ENCODE measurements at places on chromosomes 1 and 21.

DNA sequence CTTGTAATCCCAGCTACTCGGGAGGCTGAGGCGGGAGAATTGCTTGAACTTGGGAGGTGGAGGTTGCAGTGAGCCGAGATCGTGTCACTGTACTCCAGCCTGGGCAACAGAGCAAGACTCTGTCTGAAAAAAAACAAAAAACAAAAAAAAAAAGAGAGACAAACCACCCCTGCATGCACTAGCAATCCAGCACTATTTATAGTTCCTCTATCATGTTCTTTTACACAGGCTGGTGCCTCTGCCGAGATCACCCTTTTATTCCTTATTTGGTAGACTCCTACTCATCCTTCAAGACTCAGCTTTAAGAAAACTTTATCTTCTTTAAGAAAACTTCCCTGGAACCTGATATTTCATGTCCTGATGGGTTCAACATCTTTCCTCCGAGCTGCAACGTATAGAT, 10.8 kb downstream of the FMO5 start:
- DNase-seq: no peak

- DNase-seq: no peak
Measured at GRCh38 chr1:31596737-31597097, 20.4 kb downstream of the TINAGL1 start.

DNA sequence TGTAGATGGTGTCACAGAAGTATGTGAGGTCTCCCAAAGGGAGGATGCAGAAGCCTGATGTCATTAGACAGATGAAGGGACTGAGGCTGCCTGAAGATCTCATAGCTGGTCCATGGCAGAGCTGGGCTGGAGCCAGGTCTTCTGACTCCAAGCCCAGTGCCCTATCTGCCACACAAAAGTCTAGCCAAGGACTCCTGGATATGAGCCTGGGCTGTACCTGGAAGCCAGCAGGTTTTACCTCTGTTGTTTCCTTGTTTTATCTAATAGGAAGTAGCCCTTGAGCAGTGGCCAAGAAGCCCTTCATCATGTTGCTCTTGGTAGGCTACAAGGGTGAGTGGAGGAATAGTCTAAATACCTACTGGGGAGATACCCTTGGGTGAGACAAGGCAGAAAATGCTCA, 74.4 kb upstream of the SLC44A3 start:
- DNase-seq: no peak

DNA sequence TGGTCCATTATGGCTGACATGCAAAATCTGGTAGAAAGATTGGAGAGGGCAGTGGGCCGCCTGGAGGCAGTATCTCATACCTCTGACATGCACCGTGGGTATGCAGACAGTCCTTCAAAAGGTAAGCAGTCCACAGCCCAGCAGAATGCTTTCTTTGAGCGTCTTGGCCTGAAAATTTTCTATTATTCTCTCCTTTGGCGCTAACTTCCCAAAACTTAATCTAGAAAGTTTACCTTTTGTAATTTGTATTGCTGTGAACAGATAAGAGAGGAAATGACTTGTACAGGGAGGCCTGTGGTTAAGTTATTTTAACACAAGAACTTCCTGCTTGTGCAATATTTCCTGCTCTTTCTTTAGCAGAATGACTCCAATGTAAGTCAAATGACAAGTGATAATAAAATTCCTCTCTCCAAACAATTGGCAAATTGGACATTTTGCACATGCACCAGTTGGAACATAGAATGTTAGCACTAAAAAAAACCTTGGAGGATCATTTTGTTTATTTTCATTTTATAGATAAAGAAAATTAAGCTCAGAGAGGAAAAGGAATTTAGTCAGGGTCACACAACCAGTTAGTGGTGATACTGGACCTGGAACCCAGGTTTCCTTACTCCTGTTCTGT, 18.9 kb downstream of the CAP1 start:
- DNase-seq: no peak

DNA sequence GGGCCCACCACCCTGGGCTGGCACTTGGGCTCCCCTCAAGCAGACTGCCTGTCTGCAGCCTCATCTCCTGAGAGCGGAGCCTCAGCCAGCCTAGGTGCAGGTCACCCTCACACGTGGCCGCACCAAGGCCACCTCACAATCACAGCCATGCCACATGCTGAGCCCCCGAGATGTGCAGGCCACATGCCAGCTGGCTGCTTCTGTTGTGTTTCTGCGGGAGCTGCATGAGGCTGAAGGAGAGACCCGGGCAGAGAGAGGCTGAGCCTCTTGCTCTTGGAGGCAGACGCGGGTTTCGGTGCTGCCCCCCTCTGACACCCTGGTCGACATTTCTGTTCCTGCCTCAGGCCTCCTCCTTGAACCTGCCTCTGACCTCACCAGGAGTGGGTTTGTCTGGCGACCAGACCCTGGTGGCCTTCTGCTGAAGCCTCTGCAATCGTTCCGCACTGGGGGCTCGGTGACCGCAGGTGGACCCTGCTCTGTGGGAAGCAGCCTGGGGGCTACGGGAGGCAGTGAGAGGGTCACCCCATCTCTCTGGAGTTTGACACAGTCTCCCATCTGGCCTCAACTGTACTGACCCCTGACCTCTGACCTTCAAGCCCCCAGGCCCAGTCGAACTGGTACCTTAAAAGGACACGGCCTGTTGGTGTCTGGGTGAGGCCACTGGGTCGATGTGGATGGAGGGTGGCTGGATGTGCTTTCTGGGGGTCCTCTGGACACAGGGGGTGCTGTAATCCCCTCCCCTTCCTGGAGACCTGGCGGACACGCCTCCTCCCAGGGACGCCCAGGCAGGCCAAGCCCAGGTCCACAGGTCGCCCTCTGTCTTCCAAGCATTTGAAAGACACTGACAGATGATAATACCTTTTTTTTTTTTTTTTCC, 13.0 kb upstream of the C1orf174 start:
- DNase-seq: no peak

GRCh38 chr21:16330082-16330907, 600.5 kb downstream of the USP25 start:
- no peak for DNase-seq

GRCh38 chr1:57424231-57425027, 569 bp upstream of the DAB1 start:
- DNase-seq: peak; percentile 62

DNA sequence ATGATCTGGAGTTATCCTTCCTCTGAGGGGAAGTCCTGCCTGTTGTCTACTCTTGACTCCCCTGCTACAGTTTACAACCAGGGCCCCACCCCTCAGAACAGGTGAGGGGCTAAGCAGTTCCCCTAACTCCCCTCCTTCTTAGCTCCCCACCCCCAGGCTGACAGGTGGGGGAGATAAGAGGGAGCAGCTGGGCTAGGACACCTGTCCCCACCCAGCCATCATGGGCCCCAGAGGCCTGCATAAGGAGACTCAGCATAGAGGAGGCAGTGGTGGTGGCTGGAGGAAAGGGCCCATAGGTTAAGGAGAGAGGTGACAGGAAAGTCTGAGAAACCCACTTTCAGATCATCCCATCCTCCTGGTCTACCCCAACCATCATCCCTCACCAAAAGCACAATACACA, 6.8 kb downstream of the MEF2D start:
- no peak for DNase-seq

- no peak for DNase-seq
Measured at GRCh38 chr1:45093334-45093733, 81.3 kb downstream of the UROD start.

DNA sequence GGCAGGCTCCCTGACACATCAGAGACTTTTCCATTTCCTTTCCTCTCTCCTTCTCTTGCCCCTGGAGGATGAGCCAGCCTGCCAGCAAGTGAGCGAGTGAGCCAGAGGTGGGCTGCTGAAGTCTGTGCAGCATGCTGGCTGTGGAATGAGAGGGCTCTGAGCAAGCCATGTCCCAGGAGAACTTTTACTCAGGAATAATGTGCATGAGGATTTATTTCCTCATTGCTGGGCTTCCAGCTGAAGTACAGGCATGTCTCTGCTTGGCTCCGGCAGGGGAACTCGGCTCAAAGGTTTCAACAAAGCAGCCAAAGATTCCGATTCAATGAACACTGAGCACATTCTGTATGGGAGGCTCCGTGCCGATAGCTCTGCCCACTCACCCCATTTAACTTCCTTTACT, 43.7 kb downstream of the UBIAD1 start:
- no peak for DNase-seq

- no peak for DNase-seq
Measured at GRCh38 chr21:26539566-26539965, 33.5 kb downstream of the CYYR1 start.

GRCh38 chr1:62198781-62199125, 4.1 kb downstream of the L1TD1 start:
- DNase-seq: no peak

DNA sequence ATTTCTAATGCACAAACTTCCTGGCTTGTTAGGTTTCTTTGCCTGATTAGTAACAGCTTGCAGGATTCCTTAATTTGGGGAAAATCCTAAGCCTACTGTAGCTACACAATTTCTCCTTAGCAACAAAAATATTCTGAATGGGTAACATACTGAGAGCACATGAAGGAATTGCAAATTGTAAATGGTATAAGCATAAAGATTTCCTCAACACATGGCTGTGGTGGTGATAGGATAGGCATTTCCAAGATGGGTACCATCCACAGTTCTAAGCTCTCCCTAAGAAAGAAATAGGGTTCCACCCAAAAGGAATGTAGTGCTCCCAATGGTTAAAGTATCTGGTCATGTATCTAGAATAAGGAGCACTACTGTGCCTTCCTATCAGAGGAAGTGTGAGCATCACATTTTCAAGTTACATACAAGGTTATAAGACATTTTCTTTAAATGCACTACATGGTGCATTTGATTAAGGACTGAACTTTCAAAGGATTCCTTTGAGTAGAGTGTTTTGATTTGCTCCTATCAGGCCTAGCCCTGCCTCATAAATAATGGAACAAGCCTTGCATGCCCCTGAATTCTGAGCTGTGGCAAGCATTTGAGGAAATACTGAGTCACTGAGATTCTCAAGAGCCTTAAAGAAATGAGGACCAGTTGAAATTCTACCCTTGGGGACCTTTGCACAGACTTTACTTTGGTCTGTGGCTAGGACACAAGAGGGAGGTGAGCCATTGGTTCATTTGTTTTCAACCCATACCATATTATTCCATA, 286.4 kb downstream of the PTBP2 start:
- DNase-seq: no peak
